T47D (cell line): ENCODE measurements at places on chromosomes 13 and 19.
A peak's percentile ranks its signal among the peaks of the same experiment; 100 is the strongest.

- DNase-seq = no peak
These were observed 155.5 kb downstream of the FGF9 start for GRCh38 chr13:21826214-21827015.

GRCh38 chr19:58229255-58229639, 533 bp downstream of the ZNF544 start:
- DNase-seq = peak; percentile 65

- no peak for DNase-seq
These were observed 33.4 kb upstream of the KLF5 start for GRCh38 chr13:73025217-73026012.

- no peak for DNase-seq
These were observed at the start of gene HTR2A for GRCh38 chr13:46896341-46897137. Gene HTR2A, minus strand, starts transcription at chr13:46897053. Its CDS starts 1,147 bp downstream, at chr13:46895906.

DNA sequence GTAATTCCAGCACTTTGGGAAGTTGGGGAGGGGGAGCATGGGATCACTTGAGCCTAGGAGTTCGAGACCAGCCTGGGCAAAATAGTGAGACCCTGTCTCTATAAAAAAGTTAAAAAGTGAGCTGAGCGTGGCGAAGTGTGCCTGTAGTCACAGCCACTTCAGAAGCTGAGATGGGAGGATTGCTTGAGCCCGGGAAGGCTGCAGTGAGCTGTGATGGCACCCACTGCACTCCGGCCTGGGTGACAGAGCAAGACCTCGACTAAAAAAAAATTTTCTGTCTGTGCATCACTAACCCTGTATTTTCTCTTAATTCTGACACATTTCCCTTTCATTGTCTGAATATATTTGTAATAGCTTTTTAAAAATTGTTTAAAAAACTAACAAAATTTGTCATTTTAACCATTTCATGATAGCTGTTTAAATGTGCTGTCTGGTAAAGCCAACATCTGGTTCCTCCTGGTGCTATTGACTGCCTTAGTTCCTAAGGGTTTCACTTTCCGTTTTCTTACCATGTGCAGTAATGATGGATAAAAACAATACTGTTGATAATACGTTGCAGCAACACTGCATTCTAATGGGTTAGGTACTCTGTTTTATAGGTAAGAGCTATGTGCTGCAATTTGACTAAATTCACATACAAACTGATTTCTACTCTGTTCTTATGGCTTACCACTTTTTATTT, 29.7 kb downstream of the LATS2 start:
- no peak for DNase-seq

DNA sequence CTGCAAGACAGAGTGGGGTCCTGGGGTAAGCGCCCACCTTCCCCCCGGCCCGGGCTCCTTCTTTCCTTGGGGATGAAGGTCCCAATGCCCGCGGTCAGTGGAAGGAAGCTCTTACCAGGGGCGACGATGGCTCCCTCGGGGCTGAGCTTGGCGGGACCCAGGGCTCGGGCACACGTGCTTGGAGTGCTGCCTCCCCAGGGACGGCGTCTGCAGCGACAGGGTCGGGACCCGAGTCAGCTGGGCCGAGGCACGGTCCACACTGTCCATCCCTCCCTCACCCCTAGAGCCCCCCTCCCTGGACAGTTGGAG, 3.5 kb downstream of the JSRP1 start:
- no peak for DNase-seq

GRCh38 chr13:29593605-29594297, 1.7 kb downstream of the SLC7A1 start:
- DNase-seq = no peak

- DNase-seq = no peak
These were observed at the start of gene GPR12 for GRCh38 chr13:26759907-26760831. Gene GPR12, minus strand, starts transcription at chr13:26760786. Its CDS starts 959 bp downstream, at chr13:26759827.

GRCh38 chr13:111893071-111893606, 173.8 kb upstream of the SOX1 start:
- no peak for DNase-seq

DNA sequence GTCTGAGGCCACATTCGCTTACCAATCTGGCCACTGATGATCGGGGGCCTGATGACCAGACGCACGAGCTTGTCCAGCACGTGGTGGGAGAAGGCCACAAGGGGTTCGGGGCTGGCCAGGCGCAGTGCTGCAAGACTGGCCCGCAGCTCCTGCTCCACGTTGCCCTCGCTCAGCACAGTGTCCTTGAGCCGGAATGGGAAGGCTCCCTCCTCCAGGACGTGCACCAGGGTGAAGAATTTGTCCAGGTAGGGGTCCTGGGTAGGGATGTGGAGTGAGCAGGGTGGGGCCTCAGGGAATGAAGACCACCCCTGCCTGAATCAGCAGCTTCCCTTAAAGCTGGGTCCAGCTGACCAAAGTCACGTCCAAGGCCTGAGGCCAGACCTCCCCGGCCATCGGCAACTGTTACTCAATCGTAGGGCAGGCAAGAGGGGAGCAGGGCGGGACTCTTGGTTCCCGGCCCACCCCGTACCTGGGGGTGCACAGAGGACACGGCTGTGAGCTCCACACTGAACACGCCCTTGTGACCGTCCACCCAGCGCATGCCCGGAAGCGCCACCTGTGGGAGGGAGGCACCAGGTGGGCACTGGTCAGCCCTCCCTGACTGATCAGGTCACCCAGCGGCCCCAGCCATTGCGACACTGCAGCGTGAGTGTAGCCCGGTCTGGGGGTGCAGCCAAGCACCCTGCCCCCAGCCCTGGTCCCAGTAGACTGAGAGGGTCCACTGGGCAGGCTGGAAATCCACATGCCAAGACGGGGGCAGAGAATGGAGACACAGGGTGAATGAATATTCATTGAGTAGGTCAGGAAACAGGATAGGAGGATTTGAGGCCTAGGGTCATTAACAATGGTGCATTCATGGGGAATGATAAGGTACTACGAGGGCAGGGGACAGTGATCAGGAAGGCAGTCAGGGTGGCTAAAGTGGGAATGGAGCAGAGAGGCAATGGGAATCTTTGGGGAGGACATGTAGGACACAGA, 2.8 kb upstream of the ANGPTL8 start:
- DNase-seq = no peak

- DNase-seq = no peak
These were observed 73.0 kb downstream of the NALCN start for GRCh38 chr13:101343128-101343787.

- no peak for DNase-seq
These were observed 5.7 kb upstream of the GMIP start for GRCh38 chr19:19649155-19649554.

DNA sequence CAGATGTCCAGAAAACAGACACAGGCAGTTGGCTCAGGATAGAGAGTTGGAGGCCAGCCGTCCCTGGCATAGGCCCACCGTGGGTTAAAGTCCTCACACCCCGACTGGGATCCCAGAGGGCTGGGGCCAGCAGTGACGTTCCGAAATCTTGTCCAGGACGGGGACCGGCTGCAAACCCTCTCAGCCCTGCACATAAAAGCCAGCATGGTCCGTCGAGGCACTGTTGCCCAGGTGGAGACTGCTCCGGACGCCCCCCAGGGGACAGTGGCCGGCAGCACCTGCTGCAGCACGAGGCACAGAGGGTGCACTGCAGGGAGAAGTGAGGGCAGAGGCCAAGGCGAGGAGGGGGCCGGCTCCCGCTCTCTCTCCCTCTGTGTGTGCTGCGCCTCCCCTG, 4.3 kb upstream of the IFNL2 start:
- no peak for DNase-seq

DNA sequence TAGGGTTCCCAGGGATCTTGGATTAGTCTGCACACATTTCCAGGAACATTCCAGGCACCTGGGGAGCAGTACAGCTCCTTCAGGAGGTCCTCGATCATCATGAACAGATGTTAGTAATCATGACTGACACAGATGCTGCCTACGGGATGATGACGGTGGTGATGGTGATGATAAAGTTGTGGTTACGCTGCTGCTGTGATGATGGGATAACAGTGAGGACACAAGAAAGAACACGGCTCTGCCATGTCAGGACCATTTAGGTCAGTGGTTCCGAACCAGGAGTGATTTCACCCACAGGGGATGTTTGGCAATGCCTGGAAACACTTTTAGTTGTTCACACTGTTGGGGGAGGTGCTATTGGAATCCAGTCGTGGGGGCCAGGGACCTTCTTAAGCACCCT, 1193.0 kb downstream of the UQCRFS1 start:
- DNase-seq = no peak

DNA sequence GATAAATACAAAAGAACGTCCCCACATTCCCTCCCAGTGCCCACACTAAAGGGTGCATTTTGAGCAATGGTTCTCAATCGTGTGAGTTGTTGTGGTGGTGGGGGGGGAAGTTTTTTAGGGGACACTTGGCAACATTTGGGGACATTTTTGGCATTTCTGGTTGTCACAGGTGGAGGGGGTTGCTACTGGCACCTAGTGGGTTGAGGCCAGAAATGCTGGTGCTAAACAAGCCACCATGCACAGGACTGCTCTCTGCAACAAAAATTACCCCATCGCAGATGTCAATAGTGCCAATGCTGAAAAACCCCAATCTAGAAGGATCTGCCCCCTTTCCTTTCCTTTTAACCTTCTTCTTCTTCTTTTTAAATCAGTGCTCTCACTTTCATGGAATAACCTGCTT, 453.3 kb downstream of the TSHZ3 start:
- no peak for DNase-seq

DNA sequence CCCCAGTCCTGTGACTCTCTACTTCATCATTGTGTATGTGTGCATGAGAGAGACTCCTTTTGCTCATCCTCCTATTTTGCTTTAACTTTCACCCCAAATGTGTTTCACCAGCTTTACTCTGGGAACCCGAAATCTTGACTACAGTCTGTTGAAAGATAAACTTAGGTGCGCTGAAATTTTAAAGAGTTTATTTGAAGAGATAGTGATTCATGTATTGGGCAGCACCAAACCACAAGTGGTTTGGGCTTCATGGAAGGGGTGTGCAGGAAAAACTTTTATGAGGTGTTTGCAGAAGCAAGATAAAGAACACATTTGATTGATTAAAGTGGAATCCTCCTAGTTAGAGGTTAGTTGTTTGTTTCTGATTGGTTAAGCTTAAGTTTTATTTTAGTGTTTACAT, 50.8 kb upstream of the RFC3 start:
- DNase-seq = no peak

DNA sequence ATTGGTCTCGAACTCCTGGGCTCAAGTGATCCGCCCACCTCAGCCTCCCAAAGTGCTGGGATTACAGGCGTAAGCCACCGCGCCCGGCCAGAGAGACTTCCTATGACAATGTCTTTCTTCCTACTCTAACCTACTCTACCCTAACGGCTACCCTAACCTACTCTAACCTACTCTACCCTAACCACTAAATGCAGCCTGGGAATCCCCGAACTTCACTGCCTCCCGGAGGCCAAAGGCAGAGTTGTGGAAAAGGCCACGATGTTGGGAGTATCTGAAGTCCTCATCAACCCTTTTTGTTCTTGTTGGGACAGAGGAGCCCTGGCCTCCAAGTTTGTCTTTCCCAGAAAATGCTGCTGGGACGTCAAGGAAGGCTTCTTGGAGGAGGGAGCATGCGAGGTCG, 967 bp upstream of the NR2C2AP start:
- no peak for DNase-seq

DNA sequence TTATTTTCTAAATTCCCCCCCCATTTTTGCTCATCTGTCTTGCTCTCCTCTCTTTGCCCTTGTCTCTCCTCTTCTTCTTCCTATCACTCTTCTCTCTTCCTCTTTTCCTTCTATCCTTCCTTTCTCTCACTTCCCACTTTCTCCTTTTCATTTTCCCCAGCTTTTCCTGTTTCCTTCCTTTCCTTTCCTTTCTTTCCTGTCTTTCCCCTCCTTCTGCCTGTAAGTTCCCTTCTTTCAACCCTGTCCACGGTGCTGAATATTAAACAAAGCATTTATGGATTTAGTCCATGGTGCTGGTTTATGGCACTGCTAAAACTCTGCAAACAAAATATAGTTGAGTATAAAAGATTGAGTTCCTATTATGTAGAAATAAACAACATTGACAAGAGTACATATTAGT, 27.6 kb downstream of the SCEL start:
- DNase-seq = peak; percentile 78

DNA sequence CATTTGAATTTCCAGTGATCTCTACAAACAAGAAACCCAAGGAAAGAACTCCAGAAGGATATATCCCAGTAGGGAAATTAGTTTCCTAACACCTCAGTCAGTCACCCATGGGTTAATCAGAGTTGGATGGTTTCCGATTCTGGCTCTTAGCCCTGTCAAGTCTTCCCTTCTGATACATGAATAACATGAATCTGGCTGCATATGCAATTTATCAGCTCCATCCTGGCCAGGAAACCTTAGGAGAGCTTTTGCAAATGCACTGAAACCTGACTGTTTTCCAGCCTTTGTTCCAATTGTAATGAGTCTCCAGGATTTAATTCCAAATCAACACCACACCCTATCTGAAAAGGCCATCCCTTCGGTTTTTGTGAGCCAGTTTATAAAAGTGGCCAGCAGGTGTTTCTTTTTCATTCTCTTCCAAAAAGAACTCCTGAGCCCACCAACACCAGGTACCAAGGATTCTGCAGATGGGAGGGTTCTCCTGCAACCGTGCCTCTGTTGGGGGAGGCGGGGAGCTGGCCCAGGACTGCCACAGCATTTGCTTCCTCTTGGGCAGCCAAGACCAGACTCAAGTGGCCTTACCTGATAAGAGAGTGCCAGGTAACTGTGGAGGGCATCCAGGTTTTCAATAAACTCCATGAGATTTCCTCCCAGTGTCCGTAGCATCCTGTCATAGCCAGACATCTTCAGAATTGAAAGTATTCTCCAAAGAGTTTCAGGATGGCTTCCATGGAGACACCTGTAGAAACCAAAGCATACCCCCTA, 77.5 kb downstream of the C13orf42 start:
- no peak for DNase-seq

GRCh38 chr19:18171605-18172327, 1.8 kb upstream of the IFI30 start:
- no peak for DNase-seq

DNA sequence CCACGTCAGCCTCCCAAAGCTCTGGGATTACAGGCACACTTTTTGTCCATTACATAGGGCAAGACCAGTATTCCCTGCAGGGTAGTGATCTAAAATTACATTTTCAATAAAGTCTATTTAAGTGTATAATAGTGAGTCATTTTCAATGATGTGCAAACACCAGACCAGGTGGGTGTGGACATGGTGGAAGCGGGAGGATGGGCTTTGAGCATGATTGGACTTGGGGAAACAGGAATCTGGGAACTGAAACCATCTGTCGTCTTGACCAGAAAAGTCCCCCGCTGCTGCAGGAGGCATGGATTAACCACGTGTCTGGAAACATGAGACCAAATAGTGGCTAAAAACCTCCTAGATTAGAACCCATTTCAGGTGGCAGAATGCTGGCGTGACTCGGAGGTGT, 4.9 kb downstream of the FXYD3 start:
- DNase-seq = no peak

DNA sequence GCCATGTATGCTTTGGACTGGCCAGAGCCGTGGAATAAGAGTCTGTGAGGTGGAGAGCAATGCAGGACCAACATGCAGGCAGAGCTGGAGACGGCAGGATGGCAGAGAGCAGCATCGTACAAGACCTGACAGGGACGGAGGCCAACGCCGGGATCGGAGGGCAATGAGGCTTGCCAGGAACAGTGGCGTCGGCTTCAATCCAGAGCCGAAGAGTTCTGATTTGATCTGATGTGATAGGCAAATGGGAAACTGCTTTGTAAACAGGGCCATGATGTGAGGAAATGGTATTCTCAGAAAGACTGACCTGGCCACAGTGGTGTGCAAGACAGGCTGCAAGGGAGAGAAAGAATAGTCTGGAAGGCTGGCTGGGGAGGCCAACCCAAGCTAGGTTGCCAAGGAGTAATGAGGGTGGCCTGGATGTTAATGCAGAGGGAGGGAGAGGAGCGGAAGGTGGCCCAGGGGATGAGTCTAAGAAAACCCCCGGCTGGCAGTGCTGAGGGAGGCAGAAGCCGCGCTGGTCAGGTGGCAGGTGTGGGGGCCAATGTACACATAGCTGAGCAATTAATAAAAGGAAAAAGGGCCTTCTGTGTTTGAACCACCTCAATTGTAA, 26.7 kb downstream of the RCBTB2 start:
- no peak for DNase-seq
